ENCODE measurements at places on chromosomes 3 and 15.
A peak's percentile ranks its signal among the peaks of the same experiment; 100 is the strongest.

DNA sequence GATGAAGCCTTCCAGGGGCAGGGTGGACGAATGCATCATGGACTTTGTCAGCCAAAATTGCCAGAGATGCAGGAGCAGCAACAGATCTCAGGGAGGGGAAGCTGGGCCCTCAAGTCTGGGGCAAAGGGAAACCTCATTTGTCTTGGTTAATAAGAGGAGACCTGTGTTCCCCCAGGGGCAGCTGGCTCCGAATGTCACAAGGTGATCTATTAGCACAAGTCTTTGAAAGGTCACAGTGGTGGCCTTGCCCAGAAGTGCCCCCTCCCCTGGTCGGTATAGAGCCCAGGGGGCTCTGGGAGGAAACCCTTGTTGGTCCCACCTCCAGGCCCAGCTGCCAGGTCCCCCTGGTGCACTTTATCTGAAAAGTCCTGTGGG lies 46.2 kb downstream of the ABTB1 start:
- no peak for DNase-seq

GRCh38 chr3:38117748-38118420 lies 19.0 kb downstream of the ACAA1 start:
- DNase-seq = peak; percentile 17

DNA sequence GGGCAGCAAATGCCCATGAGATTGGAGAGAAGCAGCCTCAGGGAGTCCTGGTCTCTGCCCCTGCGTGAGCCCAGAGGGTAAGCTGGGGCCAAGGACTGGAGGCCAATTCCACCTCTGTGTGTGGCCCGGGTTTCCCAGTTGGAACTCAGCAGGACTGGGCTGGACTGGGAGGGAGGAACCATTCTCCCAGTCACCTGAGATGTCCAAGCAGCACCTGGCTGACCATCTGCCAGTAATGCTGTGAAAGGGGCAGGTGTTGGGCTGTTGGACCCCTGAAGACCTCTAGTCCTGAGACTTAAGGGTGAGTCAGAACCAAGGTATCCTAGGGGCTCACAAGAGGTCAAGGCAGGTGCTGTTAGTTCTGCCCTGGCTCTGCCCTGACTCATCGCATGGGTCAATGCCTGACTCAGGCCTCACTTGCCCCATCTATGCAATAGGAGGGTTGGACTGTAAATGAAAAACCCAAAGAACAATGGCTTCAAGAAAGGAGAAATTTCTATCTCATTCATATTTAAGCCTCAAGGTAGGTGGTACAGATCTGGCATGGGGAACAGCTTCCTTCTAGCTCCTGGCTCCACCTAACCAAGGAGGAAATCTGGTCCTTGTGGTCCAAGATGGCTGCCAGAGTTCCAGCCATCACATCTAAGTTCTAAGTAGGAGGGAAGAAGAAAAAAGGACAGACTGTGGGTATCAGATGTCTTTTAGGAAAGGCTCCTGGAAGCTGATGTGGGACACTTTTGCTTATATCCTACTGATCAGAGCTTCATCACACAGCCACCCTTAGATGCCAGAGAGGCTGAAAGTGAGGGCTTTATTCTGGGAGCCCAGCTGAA lies 111.3 kb downstream of the FBLN2 start:
- DNase-seq = no peak

DNA sequence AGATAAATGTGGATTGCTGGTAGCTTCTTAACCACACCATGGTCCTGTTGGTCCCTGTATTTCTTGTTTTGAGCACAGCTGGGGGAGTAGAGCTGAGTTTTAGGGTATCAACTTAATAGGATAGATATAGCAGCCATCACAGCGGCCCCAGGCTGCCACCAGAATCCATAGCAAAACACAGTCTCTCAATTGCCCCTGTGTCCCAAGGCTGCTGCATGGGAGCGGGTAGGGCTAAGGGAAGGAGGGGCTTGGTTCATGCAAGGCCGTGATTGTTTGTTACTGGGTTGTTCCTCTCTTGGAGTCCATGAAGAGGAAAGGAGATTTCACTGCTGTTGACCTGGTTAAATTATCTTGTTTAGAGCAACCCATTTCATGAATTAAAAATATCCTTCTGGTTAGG lies 22.1 kb downstream of the ARNT2 start:
- DNase-seq = no peak

DNA sequence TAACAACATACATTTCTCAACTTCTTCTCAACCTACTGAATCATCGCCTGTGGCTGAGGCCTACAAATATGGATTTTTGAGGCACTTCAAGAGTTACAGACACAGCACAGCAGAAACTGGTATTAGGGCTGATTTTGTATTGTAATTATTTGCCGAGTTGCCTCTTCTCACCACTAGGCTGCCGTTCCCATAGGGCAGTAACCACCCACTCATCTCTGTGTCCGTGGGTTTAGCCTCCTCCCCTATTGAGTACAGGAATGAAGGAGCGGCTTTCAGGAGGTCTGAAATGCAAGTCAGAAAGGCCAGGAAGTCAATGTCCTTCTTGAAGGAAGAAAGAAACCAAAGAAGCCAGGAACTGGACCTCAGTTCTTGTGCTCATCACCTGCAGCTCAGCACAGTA lies 220.8 kb downstream of the MTHFS start:
- DNase-seq = no peak

DNA sequence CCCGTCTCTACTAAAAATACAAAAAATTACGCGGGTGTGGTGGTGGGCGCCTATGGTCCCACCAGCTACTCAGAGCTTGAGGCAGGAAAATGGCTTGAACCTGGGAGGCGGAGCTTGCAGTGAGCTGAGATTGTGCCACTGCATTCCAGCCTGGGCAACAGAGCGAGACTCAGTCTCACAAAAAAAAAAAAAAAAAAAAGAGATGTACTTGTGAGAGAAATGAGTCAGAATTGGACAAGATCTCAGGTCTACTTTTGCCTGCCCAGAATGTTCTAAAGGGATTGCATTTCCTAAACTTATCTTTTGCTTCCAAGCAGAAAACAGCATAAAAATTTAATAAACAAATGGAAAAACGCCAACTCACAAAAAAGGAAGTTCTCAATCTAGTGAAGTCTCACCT lies 167.5 kb downstream of the NR2F2 start:
- DNase-seq = no peak

Measured in DMS 273 treated with DMSO at 0.1 percent for 48 hours (cell line).